ENCODE measurements at places on chromosomes 16 and 17.

DNA sequence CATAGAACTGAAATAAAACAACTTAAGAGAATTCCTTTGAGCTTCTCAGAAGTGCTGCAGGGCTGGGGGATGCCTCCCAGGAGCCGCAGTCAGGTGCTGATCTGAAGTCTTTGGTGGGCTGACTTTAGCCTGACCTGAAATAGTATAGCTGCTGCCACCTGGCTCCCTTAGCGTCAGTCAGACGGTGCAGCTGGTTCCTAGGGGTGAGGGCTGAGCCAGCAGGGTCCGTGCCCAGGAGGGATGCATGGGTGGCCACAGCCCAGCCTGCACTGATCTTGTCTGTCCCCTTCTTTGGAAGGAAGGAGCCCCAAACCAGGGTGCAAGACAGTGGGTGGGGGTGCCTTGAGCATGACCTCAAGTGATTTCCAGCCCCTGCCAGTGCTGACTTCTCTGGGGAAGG, 11.5 kb downstream of the MAPT start:
- DNase-seq: no peak

GRCh38 chr17:10772425-10773380, 31.2 kb downstream of the TMEM238L start:
- peak; percentile 69 for DNase-seq

- DNase-seq: no peak
These were observed 38.2 kb downstream of the KSR1 start for GRCh38 chr17:27494192-27495091.

GRCh38 chr17:29982991-29983653, 41.7 kb downstream of the EFCAB5 start:
- no peak for DNase-seq

GRCh38 chr16:49528060-49528865, 154.7 kb downstream of the C16orf78 start:
- DNase-seq: no peak

DNA sequence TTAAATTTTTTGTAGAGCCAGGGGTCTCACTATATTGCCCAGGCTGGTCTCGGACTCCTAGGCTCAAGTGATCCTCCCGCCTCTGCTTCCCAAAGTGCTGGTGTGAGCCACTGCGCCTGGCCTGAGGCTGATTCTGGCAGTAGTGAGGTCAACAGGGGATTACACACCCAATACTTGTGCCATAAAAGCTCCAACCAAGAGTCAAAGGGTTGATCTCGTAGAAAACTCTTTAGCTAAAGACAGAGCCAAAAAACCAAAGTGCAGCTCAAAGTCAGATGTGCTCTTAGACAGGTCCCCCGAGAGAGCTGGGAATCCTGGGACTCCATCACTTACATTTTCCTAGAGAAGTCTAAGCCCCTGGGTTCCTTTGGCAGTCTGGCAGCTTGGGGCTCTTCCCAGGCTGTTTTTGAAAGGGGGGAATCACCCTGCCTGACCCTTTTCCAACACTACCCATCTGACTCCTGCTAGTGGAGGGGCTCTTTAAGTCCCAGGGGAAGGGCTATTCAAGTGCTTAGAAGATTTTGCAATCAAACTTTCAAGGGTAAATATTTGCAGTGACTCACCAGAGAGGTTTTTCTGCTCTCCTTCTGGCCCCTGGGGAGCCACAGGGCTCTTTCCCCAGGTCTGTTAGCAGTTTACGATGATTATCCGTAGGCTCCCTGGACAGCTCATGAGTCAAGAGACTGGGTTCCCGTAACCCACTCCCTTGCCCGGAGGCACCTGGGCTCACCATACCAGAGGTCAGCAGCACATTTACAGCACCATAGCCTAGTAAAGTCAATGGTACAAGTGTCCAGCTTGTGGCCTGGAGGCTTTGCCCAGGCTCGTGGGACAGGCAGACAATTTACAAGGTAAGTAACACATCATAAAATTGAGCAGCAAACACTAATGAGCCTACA, 408.7 kb downstream of the SLC39A11 start:
- no peak for DNase-seq

- DNase-seq: peak; percentile 88
These were observed 43.5 kb downstream of the REXO5 start for GRCh38 chr16:20849589-20850390.

GRCh38 chr17:82357394-82357793, 1.7 kb upstream of the TEX19 start:
- no peak for DNase-seq

DNA sequence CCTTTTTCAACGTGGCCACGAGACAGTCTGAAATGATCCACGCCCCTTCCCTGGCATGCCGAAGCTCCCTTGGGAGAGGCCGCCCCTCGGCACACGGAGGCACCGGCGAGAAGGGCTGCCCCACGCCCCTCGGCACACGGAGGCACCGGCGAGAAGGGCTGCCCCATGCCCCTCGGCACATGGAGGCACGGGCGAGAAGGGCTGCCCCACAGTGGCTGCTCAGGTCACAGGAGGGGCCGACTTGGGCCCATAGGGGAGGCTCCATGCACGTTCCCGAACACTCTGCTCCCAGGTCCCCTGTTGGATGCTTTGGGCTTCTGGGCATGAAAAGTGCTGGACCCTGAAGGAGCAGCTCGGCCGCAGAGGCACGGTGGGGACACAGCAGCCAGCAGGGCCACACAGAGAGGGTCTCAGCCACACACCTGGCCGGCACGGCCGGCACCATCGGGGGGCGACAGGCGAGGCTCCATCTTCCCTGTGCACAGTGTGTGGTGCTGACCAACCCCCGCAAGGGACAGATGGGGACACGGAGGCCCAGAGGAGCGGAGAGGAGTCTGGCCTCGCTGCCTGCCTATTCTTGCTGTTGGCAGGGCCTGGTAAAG, 42.8 kb downstream of the CBFA2T3 start:
- DNase-seq: no peak

GRCh38 chr17:70544317-70544716, 375.0 kb downstream of the KCNJ2 start:
- DNase-seq: no peak

DNA sequence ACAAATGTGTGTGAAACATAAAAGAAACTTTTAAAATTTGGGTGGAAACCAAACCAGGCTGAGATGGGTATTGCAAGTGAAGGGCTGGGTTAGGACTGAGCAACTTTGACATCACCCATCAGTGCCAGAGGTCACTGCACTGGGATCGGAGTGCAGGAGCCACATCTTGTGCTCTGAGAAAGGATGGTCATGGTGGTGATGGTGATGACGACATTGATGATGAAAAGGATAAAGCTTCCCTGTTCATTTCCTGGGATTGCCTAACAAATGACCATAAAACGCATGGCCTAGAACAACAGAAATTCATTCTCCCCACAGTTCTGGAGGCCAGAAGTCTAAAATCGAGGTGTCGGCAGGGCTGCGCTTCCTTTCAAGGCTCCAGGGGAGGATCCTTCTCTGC, 324.0 kb downstream of the MAF start:
- DNase-seq: no peak

DNA sequence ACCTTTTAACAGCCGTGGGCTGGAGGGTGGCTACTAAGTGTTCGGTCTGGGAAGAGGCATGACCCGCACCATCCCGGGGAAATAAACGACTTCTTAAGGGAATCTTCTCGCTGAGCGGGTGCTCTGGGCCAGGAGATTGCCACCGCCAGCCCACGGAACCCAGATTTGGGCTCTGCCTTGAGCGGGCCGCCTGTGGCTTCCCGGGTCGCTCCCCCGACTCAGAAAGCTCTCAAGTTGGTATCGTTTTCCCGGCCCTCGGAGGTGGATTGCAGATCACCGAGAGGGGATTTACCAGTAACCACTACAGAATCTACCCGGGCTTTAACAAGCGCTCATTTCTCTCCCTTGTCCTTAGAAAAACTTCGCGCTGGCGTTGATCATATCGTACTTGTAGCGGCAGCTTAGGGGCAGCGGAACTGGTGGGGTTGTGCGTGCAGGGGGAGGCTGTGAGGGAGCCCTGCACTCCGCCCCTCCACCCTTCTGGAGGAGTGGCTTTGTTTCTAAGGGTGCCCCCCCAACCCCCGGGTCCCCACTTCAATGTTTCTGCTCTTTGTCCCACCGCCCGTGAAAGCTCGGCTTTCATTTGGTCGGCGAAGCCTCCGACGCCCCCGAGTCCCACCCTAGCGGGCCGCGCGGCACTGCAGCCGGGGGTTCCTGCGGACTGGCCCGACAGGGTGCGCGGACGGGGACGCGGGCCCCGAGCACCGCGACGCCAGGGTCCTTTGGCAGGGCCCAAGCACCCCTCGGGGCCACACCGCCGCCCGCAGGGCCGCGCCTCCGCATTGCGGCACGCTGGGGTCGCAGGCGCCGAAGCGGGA, 3.6 kb upstream of the CBX4 start:
- DNase-seq: peak; percentile 70

GRCh38 chr17:30570191-30570590, 93.0 kb downstream of the GOSR1 start:
- no peak for DNase-seq

DNA sequence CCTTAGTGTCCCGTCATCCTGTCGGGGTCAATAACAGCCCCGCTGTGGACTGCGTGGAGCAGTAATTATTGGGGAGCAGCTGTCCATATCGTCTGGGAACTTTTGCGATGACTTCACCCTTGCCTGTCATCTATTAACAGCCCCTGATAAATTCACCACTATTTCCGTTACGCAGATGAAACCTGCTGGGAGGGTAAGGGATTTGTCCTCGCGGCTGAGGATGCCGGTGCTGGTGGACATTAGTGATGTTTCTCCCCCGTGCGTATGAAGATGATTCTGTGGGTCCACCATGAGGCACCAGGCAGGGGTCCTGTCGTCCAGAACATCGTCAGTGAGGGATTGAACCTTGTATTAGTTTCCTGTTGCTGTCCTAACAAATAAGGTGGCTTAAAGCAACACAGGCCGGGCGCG, 1.0 kb downstream of the FLYWCH2 start:
- no peak for DNase-seq

DNA sequence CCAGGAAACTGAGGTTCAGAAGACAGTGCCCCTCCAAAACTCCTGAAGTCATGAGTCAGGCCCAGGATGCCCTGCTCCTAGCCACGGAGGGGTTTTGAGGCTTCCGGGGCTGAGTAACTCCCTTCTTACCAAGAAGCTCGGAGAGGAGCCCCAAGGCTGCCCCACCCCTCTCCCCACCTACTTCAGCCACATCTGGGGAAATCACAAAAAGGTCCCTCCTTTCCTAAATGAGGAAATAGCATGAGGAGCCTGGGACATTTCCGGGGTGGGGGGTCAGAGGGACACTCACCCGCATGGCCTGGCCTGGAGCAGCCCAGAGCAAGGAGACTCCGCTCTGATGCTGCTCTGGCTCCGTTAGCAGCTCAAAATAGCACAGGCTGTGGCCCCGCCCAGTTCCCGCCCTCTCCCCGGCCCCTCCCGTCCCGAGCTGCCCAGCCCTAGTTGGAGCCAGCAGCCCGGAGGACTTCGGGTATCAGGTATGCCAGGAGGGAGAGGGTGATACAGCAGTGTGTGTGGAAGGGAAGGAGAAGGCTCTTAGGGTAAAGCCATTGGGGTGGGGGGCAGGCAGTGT, 40.1 kb downstream of the MYO18A start:
- peak; percentile 90 for DNase-seq

DNA sequence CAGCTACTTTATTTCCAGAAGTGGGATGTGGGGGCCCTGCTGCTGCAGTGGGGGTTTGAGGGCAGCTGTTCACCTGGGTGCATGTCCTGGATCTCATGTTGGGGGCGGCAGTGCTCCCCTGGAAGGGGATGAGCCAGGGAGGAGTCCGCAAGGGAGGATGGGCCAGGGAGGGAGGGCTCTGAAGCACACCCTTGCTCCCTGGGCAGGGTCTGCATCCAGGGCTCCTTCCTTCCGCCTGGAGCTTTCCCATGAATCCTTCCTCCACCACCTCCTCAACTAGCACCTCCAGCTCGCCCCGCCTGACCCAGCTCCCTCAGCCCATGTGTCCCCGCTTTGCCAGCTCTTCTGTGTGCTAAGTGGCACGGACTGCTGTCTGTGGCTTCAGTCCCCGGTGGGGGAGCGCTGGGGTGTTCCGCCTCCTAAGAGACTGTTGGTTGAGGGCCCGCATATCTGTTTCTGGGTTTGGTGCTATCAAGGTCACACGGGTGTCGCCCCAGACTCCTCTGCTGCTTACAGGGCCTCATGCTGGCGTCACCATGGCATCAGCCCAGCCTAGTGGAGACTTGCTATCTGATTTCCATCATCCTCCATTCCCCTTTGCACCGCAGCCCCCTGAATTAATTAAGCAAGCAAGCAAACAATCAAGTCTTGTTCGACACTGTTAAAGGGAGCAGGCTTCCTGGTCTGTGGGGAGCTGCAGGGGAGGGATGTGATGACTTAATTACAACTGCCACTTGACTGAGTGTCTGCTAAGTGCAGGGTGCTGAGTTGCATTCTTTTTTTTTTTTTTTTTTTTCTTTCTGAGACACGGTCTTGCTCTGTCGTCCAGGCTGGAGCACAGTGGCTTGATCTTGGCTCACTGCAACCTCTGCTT, 71.8 kb downstream of the PRKCA start:
- DNase-seq: peak; percentile 74

GRCh38 chr17:79984045-79984840, 51.4 kb downstream of the TBC1D16 start:
- no peak for DNase-seq

- no peak for DNase-seq
These were observed 51.0 kb upstream of the WSB1 start for GRCh38 chr17:27242951-27243350.

Data from activated CD8-positive, alpha-beta memory T cell treated with anti-CD3 and anti-CD28 coated beads for 24 hours (primary cell).